NB4 (cell line): ENCODE measurements at places on chromosomes 12 and 14.

DNA sequence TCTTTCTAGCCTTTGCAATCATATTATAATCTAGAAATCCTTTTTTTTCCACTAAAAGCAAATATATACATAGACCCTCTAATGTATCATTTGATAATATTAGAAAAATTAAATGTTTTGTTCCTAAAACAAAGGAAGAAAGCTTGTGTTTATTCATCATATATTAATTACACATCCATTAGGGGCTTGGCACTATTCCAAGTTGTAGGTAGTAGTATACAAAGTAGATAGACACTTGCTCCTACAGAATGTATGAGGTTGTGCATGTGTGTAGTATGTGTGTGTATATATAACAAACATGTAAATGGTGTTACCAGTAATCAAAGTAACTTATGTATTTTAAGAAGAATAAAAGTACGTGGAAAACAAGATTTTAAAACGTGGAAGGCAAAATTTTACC, 15.0 kb upstream of the KCNMB4 start:
- no peak for DNase-seq

- no peak for DNase-seq
Measured at GRCh38 chr12:59708064-59708463, 112.2 kb downstream of the SLC16A7 start.

GRCh38 chr14:31837031-31837430, 240.1 kb upstream of the ARHGAP5 start:
- DNase-seq = no peak

DNA sequence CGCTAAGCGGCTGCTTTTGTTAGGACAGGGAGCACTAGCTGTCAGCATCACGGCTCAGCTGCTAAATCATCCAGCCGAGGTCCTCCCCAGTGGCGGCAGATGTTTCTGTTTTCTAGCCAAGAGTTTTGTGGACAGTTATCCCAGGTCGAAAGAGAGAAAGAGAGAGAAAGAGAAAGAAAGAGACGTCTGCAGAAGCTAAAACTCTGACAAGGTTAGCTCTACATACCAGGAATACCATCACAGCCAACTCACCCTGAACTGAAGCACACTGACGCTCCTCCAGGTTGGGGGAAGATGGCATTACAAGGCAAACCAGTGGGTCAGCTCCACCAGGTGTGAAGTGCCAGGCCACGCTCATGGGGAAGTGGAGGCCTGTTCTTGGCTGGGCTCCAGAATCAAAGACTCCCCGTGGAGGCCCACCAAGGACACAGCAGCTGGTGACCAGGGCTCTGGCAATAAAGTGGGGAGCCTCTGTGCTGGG, 64.9 kb upstream of the DICER1 start:
- no peak for DNase-seq
